ENCODE measurements at places on chromosomes 1 and 21.
A peak's percentile ranks its signal among the peaks of the same experiment; 100 is the strongest.

DNA sequence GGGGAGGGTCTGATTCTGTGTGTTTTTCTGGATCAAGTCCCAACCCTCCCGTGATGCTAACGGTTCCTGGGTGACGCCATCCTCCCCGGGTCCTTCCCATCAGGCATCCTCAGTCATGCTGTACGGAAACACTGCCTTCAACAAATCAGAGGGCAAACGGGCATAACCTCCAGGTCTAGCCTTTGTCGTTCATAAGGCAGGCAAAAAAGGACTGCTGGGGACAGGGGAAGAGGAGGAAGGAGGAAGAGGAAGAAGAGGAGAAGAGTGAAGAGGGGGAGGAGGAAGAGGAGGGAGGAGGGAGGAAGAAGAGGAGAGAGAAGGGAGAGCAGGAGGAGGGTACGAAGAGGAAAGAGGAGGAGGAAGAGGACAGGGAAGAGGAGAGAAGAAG lies 84.4 kb downstream of the ITPKB start:
- no peak for DNase-seq

GRCh38 chr1:168736520-168736919 lies 7.5 kb upstream of the DPT start:
- DNase-seq = no peak

- DNase-seq = no peak
Measured at GRCh38 chr1:3626025-3626424, 1.2 kb downstream of the TPRG1L start.

DNA sequence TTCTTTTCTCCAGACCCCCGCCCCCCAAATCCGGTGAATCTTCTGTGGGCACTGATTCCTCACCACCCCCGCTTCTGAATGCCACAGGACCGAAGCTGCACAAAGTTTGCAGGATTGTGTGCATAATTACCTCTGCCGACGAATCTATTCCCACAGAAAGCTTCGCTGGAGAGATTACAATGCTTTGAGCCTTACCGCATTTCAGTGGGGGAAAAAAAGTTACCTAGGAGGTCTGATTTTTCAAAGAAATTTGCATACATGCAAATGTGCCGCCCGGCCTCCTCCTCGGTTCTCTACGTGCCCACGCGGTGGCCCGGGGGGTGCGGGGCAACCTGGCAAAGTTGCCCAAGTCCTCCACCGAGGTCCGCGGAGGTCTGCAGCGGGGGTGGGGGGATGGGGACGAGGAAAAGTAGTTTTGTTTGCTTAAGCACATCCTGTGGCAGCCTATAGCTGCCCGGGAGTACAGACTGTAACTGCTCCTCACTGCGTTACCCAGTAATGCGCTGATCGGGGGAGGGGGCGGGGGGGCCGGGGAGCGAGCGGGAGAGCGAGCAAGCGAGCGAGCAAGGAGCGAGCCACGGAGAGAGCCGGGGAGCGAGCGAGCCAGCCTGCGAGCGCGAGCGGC lies 563 bp upstream of the NFIA start:
- DNase-seq = peak; percentile 55

- DNase-seq = no peak
Measured at GRCh38 chr1:46595127-46595526, 8.9 kb downstream of the MKNK1 start.

- DNase-seq = no peak
Measured at GRCh38 chr21:14699433-14700407, 153.6 kb upstream of the SAMSN1 start.

DNA sequence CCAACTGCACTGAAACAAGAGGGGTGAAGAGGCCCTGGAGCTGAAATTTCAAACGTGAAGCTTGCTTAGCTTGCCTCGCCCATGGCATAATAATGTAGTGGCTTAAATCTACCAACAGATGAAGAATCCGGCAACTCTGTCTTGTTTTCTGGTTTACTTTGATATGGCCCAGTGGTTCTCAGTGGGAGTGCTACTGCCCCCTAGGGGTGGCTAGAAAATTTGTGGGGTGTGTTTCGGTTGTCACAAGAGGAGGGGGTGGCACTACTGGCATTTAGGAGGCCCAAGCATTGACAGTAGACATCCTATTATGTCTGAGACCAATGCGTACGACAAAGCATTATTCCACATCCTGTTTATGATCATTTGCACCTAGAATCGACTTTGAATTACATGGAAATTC lies 51.9 kb upstream of the C8B start:
- no peak for DNase-seq

DNA sequence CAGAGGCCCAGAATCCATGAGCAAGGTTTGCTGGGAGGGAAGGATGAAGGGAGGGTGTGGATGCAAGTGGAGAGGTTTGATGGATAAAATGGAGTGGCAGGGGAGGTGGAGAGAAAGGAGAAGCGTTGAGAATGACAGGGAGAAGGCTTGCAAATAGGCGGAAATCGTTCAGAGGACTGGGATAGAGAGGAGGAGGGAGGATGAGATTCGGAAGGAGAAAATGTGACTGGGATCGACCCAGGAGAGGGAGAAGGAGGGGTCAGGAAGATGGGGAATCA lies 376 bp downstream of the AVPR1B start:
- DNase-seq = no peak

GRCh38 chr1:206709322-206709721 lies 24.6 kb downstream of the MAPKAPK2 start:
- no peak for DNase-seq

DNA sequence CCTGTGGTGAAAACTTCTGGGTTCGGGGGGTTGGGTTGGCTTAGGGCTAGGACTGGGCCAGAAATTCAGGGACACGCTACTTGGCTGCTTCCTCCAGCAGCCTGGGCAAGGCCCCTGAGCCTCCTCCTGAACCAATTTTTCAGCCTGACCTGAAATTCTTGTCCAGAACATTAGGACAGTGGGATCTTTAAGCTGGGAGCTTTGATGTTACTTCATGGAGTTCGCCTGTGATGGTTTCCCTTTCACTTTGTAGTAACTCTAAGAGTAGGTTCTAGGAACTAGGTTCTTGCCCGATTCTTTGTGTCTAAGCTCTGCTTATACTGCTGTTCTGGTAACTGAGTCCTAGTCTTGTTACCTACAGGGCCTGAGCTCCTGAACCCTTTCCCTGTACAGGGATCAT lies 75.3 kb downstream of the S1PR1 start:
- no peak for DNase-seq

- no peak for DNase-seq
Measured at GRCh38 chr21:38852708-38853107, 47.0 kb downstream of the ETS2 start.

DNA sequence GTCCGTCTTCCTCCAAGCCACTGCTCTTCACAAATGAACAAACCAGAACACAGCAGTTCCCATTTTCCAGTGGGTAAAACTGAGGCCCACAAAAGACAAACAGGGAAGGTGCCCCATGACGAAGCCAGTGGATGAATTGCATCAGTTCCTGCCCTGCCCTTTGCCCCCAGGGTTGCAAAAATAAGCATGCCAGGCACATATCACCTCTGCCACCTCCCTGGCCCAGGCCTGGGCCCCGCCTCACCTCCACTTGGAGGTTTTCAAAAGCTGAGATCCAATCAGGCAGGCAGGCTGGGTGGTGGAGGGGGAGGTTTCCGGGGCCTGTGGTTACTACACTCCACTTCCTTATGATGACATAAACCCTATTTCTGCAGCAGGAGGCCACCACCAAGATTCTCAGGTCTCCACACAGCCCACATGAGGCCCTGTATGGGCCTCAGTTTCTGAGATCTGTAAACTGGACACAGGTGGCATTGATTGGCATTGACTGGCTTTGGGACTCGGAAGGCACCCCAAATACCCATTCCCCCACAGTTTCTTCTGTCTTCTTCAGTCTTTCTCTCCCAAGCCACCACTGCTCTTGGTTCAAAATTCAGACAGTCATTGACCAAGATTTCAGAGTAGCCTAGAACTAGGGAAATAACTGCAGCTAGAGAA lies 4.1 kb downstream of the KIF21B start:
- no peak for DNase-seq

DNA sequence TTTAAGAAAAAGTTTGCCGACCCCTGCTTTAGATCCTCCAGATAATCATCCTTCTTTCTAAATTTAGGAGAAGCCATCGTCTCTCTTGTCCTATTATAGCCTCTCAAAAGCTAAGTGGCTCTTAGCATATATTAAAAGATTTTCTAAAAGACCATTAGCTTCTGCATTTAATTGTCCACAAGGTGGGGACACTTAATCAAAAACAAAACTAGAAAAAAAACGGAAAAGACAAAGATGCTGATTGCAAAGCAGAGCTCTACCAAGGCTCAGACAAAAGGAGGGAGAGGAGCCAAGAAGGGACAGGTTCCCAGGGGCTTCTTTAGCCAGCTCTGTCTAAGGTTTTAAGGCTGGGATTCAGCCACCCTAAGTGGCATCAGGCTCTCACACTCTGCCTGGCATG lies 128.3 kb upstream of the HMGB4 start:
- no peak for DNase-seq

DNA sequence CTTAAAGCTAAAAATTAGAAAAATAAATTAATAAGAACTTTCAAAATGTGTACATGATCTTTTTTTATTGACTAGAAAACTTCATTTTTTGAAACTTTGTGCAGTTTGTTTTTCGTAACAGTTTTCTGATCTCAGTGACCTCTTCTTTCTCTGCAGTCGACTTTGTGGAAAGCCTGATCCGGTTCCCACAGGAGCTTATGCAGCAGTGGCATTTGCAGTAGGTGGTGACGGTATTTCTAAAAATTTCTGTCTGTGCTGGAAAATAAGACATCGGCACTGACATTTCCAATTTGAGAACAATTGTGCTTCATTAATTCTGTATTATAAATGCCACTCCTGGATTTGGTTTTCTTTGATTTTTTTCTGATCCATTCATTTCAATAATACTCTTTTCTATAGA lies 68.8 kb downstream of the CLDN17 start:
- no peak for DNase-seq

- no peak for DNase-seq
Measured at GRCh38 chr1:216805953-216806352, 82.7 kb upstream of the ESRRG start.

DNA sequence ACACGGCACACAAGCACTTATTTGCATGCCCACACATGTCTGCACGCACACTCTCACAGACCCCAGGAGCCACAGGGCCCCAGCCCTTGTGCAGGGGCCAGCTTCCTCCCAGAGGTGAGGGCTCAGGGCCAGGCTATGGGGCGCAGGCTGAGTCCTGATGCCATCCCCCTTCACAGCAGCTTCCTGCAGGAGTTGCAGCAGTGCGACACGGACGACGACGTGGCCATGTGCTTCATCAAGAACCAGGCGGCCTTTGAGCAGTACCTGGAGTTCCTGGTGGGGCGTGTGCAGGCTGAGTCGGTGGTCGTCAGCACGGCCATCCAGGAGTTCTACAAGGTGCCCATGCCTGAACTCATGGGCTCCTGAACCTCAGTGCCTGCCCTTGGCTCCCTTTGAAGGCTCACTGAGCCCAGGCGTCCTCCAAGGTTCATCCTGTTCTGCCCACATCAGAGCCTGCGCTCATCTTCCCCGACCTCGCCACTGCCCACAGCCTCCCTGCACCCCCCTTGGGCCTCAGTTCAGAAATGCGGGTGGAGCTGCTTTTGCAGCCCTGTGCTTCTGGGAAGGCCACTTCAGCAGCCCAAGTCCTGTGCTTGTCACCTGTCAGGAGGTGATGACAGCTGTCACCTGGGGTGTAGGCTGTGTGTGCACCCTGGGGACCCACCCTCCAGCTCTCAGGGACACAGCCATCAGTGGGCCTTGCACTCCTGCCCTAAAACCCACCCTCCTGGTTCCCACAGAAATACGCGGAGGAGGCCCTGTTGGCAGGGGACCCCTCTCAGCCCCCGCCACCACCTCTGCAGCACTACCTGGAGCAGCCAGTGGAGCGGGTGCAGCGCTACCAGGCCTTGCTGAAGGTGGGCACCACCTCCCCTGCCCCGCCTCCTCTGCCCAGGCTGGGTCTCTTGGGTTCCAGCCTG lies 66.6 kb downstream of the TRIM11 start:
- no peak for DNase-seq

DNA sequence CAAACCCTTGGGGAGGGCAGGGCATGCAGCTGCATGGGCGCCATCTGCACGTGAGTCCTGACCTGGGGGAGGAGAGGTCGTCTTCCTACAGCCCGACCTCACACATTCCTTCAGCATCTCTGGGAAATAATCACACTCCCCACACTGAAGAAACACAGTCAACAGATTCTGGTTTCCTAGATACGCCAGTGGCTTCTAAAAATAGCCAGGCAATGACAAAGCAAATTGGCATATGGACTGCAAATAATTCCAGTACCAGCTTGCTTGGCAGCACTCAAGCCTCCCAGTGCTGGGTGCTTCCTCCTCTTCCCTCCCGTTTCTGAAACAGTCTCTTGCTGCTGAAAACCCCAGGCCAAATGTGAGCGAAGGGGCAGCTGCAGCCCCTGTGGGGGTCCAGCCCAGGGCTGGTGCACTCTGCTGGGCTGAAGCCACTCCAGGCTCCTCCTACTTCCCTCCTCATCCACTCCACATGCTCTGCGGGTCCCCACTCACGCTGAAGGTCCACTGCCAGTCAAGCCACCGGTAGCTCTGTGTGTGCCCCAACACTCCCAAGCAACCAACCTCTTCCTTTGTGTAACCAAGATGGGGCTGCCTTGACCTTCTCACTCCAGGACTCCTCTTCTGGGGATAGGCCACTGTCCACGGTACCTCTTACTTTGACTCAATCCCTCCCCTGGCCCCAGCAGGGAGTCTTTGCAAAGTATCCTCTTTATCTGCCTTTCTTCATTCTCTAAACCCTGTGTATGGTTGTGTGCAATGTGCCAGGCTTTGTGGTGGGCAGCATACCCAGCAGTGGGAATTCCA lies 69.0 kb downstream of the KCND3 start:
- peak; percentile 65 for DNase-seq

DNA sequence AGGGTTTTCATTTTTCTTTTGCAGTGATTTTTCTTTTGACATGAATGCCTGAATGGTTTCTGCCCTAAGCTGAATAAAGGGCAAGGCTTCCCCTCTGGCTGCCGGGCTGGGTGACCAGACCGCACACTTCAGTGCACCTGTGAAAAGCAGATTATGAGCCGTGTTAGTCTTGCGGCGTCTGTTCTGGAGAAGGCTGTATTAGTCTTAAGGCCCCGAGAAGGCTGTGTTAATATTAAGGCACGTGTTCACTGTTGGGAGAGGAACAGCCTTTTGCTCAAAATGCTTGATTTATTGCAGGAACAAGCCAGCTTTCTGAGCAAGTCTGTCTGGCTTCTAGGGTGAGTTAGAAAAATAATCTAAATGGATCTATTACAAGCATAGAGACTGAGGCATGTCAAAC lies 54.7 kb upstream of the DNAH14 start:
- no peak for DNase-seq

DNA sequence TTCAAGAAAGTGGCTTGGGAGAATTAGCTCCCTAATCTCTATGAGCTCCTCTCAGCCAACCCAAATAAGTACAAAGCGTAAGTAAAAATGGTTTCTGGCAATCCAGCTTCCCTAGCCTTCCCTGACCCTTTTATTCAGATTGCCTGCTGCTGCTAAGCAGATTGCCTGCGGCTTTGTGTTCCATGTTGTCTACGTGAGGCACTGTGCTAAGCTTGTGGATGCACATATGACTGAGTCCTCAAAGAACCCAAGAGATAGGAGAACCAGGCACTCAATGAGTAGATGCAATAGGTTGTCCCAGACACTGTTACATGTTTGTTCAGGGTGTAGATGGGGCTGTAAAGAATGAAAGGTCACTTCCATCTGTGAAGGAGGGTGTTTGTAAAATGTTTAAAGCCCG lies 6.3 kb upstream of the OSBPL9 start:
- no peak for DNase-seq

- no peak for DNase-seq
Measured at GRCh38 chr1:76595024-76595423, 272.3 kb upstream of the ST6GALNAC5 start.

GRCh38 chr1:20290624-20291597 lies at the start of gene VWA5B1:
VWA5B1 (plus strand) TSS chr1:20290875; CDS start chr1:20310602, 19,727 bp downstream.
- no peak for DNase-seq

GRCh38 chr1:218664385-218665170 lies 319.4 kb downstream of the TGFB2 start:
- peak; percentile 79 for DNase-seq
